ENCODE measurements at places on chromosomes 6 and 20. TPM values are rescaled to one million over a fixed set of nuclear protein-coding genes. Genes with fewer than 3 reads are reported as not detected.

Gene PRRT1
- 0.17 TPM for total RNA-seq

- no peak for ATAC-seq
Observed at GRCh38 chr20:32845786-32846185, 12.9 kb upstream of the EFCAB8 start.

Gene SIRPA
- total RNA-seq: not detected

- ATAC-seq: no peak
Observed at GRCh38 chr6:138923561-138923960, 64.5 kb downstream of the REPS1 start.

GRCh38 chr6:124772733-124773319, 189.4 kb upstream of the RNF217 start:
- ATAC-seq: no peak

- no peak for ATAC-seq
Observed at GRCh38 chr6:6998194-6998569, 109.6 kb upstream of the RREB1 start.

- no peak for ATAC-seq
Observed at GRCh38 chr6:117232196-117232595, 33.2 kb upstream of the VGLL2 start.

GRCh38 chr6:81739230-81740195, 13.0 kb downstream of the TENT5A start:
- no peak for ATAC-seq

GRCh38 chr6:101404775-101405174, 11.3 kb downstream of the GRIK2 start:
- no peak for ATAC-seq

DNA sequence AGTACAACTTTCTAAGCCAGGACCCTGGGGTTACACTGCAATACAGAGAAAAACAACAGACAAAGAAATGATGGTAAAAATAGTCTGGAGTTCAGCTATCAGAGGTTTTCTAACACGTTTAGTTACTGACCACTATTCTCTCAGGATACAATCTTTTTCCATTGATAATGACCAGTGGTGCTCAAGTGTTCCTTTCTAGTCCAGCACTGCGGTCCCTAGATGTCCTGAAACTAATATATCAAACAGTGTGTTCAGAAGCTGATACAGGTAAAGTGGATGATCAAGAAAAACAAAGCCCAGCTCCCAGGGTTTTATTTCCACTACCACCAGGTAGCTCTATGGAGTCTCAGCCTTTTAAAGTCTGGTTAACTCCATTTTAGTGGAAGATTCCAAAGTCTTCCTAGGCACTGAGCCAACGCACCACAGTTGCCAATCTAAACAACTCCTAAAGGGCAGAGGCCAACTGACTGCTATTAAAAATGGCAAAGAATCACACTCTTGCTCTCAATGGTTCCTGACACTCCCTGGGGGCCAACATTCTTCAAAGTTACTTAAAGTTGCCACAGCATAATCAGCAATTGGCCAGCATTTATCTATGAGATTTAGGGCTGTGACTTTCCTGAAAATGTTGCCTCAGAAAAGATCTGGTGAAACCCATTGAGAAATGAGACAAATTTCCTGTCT, 38.2 kb downstream of the DZANK1 start:
- no peak for ATAC-seq

DNA sequence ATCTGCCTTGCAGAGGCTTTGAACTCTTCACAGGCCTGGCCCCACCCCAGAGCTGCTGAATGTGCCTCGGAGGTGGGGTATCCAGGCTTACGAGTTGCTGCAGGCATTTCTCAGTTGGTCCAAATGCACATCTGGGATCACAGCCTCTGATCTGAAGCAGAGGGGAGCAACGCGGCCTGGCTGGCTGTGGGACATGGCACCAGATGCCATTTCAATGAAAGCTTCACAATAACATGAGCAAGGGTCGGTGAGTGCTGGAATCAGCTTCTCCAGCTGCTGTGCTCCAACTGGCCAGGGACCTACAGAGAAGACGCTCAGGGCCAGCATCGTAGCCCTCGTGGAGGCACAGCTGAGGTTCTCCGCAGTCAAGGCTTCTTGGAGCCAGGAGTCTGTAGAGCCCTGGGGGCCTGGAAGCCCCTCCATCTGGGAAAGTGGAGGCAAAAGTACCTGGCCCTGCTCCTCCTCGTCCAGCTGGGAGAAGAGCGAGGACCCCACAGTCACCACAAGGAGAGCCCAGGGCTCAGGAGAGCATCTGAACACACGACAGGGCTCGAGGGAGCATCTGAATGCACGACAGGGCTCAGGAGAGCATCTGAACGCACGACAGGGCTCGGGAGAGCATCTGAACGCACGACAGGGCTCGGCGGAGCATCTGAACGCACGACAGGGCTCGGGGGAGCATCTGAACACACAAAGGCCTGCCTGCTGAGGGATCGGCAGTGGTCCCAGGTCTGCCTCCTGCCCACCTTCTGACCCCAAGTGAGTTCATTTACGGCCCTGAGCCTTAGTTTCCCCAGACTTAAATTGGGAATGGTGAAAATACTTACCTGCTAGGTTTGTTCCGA, 165.2 kb downstream of the DLL1 start:
- ATAC-seq: no peak

GRCh38 chr6:108676555-108676954, 115.8 kb downstream of the FOXO3 start:
- no peak for ATAC-seq

GRCh38 chr6:19979986-19980385, 142.8 kb downstream of the ID4 start:
- ATAC-seq: no peak

- ATAC-seq: no peak
Observed at GRCh38 chr6:6927521-6928361, 180.0 kb upstream of the RREB1 start.

DNA sequence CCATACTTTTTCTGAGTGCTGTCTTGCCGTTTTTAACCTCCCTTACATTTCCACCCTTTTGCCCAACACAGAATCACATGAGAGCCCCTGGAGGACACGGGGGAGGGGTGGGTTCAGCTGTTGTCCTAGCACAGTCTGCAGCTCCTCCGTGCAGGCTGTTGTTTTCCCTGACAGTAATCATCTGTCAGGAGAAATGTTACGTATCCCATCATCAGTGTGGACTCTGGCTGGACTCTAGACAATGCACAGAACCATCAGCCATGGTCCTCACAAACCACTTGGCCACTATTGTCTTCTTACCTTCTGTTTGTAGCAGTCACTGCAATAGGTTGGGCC, 92.1 kb downstream of the RIN2 start:
- no peak for ATAC-seq

DNA sequence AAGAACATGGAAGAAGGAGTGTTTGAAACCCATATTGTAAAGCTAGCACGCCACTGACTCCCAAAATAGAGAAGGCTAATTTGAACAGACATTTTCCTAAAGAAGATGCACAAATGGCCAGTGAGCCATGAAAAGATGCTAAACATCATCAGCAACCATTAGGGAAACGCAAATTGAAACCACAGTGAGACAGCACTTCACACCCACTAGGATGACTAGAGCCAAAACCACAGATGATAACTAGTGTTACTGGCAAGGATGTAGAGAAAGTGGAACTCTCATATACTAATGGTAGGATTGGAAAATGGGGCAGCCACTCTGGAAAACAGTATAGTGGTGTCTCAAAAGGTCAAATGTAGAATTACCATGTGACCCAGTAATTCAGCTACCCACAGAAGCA, 58.2 kb downstream of the BMP7 start:
- peak; percentile 56 for ATAC-seq

Gene TREML2
- 6.2 TPM for total RNA-seq

Gene UBE2C
- total RNA-seq: 209 TPM

Gene HMGN3
- total RNA-seq: 29.6 TPM

Data from activated T-helper 17 cell treated with anti-CD3 and anti-CD28 coated beads, Interleukin-2, amount 50 U/mL, for 72 hours (primary cell).